Vagina (tissue), 2 donors: ENCODE measurements at places on chromosomes 5 and 9. TPM values are rescaled to one million over a fixed set of nuclear protein-coding genes. Genes with fewer than 3 reads are reported as not detected.

GRCh38 chr9:89664010-89664409 lies 59.2 kb downstream of the GADD45G start:
- H3K4me1 ChIP-seq: peaks cover 60% of the 10 kb centered on the region
- no peak overlapping the region for H3K4me3 ChIP-seq
- peak overlapping the region; percentile 13 for H3K27ac ChIP-seq
- no peaks in the 10 kb centered on the region for H3K36me3 ChIP-seq

Gene MYMK
- not detected for total RNA-seq

DNA sequence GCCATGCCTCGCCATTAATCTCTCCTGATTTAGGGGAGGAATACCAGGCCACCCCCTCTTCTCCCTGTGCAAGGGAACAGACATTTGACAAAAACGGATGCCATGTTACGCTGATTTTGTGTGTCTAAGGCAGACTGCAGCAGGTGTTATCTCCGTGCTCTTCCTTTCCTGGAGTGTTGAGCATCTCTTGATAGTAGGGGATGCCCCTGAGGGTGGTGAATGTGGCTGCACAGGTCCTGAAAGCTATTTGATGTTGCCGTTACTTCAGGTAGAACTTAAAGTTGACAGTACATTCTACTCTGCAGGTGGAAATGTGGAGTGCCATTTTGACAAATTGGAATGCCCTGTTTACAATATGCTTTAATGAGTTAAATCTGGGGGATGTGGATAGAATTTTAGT lies 21.5 kb downstream of the TENT4A start:
- no peaks in the 10 kb centered on the region for H3K27me3 ChIP-seq
- no peak overlapping the region for H3K4me3 ChIP-seq
- no peak for DNase-seq

Gene ENTREP1
- total RNA-seq: 12.5 TPM

DNA sequence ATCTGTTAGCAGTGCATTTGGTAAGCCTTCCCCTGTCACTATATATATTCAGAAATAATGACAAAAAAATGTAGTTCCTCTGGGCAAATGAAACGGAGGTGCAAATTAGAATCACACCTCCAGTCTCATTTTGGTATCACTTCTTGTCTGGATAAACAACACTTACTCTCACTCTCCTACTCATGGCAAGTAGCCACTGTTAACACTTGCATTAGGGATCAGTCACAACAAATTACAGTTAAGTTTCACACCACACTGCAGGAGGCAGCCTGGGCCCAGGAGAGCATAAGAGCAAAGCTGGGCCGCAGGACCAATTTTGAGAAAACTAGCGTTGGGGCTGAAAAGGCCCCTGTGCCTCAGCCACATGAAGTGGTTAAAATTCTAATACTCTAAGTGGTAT lies 161.0 kb downstream of the ELAVL2 start:
- no peak overlapping the region for H3K27ac ChIP-seq
- no peaks in the 10 kb centered on the region for H3K36me3 ChIP-seq
- H3K27me3 ChIP-seq: no peaks in the 10 kb centered on the region
- DNase-seq: no peak

Gene MCTP1
- 12.8 TPM for total RNA-seq

Gene CDH6
- 5.2 TPM for total RNA-seq
